ENCODE measurements at places on chromosomes 2 and 18. TPM values are rescaled to one million over a fixed set of nuclear protein-coding genes. Genes with fewer than 3 reads are reported as not detected.

GRCh38 chr18:42392416-42392815 is 437.4 kb downstream of the PIK3C3 start:
- DNase-seq: no peak

- no peak for DNase-seq
These were observed 258.5 kb downstream of the DOK6 start for GRCh38 chr18:69659142-69659651.

GRCh38 chr2:43307046-43307445 is 80.6 kb upstream of the ZFP36L2 start:
- no peak for DNase-seq

Gene HNRNPLL
- total RNA-seq: 32.3 TPM

DNA sequence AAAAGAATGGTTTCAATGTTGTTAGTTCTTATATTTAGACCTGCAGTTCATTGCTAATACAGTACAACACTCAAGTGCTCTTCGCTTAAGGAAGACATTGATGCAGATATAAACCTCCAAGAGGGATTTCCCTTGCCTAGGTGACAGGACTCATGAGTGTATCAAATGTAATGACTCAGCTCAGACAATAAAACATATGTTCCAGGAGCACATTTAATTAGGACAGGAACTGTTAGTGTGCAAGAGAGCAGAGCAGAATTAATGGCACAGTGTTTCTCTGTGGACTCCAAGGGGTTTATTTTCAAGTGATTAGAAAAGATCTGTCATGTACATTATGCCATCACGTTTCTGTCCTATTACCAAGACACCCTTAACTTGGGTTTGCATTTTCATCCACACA is 375.0 kb downstream of the LRRTM4 start:
- no peak for DNase-seq

Gene RNF152
- 20.5 TPM for total RNA-seq

Gene SOWAHC
- total RNA-seq: 16.3 TPM

GRCh38 chr2:69559442-69560146 is 83.9 kb downstream of the AAK1 start:
- no peak for DNase-seq

Gene MAP3K19
- total RNA-seq: not detected

GRCh38 chr2:26482211-26483026 is 4.5 kb upstream of the OTOF start:
- DNase-seq: no peak

DNA sequence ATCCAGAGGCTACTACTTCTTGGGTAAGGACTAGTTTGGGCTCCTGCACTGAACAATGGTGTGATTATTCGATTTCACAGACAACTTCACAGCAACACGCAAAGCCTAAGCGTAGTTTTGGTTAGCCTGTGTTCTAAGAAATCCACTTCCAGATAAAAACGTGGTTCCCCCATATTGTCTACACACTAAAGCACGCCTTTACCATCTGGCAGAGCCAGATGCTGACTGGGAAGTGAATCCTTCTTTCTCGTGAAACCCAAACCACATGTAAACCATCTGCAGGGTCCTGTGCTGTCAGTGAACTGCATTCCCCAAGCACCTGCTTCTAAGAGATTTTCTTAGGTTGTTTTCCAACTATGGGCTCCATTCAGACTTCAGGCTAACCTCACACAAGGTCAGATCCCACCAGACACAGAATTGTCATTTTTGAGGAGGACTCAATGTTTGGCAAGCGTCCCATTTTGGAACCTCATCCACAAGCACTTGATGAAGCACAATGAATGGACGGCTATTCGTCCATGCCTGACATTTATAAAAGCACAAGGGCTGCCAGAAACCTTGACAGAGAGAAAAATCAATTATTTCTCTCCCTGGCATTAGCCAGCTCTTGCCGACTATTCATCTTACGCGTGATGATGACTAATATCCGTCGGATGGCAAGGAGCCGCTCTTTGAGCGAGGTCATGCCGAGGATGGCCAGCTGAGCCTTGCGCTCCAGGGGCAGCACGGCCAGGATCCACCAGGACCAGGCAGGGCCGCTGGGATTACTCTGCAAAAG is 38.4 kb downstream of the LONRF2 start:
- no peak for DNase-seq

DNA sequence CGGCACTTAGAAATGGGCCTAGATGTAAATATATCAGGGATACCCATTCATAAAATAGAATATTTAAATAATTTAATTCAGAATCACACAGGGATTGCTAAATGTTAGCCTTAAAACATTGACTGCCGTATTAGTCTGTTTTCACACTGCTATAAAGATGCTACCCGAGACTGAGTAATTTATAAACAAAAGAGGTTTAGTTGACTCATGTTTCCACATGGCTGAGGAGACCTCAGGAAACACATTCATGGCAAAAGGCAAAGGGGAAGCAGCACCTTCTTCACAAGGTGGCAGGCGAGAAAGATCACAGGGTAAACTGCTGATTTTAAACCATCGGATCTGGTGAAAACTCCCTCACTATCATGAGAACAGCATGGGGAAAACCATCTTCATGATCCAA is 223.6 kb upstream of the GULP1 start:
- DNase-seq: no peak

GRCh38 chr18:25875551-25876240 is 214.7 kb downstream of the SS18 start:
- DNase-seq: no peak

- no peak for DNase-seq
These were observed 69.0 kb upstream of the ASAP2 start for GRCh38 chr2:9137379-9138150.

Gene GKN2
- not detected for total RNA-seq

DNA sequence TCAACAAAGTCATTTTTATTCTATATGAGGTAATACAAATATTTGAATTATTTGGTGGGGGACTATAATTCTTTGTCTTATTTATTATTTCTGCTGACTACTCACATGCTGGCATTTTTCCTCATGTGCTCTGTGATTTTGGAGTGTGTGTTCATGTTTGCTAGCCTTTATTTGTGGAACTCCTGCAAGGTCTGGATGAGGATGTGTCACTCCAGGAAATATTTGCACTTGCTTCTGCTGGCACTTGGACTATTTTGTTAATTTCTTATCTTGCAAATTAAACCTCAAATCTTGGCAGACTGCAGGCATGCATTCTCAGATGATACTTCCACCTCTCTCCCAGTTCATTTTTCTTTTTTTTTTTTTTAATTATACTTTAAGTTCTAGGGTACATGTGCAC is 34.1 kb downstream of the POLI start:
- no peak for DNase-seq

DNA sequence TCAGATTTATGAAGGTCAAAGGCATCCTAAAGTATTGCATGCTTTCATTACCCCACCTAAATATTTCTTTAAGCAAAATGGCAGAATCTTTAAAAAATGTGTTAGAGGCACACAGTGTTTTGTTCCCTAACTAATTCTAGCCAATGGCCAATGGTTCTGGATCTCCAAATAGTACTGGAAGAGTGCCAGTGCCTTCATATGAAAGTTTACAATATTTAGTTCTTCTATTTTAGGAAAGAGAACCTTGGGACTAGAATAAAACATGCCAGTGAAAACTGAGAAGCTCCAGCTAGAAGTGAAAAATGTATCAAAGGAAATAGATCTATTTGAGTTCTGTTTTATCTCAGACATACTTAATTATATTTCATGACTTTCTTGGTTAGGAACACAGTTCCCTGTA is 37.1 kb downstream of the TACR1 start:
- no peak for DNase-seq

DNA sequence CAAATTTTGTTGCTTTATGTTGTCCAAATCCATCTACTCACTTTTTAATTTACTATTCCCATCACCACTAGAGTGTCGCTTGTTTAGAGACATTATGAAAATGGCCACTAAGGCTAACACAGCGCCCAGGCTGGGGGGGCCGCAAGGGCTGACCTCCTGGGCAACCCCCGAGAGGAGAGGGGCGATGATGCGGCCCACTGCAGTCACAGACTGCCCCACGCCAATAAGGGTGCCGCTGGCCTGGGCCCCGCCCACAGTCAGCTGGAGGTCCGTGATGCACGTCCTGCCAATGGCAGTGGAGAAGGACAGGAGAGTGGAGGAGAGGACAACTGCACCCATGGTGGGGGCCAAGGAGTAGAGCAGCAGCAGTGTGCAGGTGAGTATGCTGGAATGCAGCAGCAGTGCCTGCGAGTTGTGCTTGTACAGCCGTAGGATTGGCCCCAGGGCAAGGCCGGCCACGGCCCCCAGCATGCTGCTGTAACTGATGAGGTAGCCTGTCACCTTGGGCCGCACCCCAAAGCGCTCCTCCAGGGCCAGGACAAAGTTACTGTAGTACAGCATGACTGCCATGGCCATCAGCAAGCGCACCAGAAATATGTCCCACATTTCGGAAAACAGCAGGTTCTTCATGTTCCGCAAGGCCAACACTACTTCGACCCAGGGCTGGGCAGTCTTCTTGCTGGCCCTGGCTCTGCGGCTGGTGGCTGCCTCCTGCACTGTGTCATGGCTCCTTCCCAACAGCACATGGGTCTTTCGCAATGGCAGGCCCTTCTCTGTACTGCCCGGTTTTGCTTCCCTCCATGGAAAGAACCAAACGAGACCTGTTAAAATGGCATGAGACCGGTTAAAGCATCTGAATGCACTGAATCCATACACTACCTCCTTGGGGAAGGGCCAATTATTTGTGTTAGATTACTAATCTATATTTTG is 43.2 kb upstream of the TMEM182 start:
- no peak for DNase-seq

GRCh38 chr2:238220892-238221521 is 17.5 kb upstream of the ILKAP start:
- DNase-seq: no peak

DNA sequence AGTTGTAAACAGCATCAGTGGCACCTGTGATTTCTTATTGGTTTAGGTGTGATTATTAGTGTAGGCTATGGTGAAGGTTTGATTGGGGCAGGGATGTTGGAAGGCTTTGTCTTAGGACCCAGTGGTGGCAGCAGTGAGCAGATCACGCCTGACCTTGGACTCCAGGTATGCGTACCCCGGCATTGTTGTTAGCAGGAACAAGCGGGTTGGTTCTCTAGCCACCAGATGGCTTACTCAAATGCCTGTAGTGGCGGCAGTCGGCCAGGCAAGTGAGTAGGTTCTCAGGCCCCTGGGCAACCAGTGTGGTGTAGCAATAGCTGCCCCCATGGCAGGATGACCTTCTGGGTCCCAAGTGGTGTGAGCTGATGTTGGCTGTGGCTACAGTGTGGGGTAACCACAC is 558.3 kb downstream of the KCNJ3 start:
- no peak for DNase-seq

Gene MARCHF7
- 88.3 TPM for total RNA-seq

DNA sequence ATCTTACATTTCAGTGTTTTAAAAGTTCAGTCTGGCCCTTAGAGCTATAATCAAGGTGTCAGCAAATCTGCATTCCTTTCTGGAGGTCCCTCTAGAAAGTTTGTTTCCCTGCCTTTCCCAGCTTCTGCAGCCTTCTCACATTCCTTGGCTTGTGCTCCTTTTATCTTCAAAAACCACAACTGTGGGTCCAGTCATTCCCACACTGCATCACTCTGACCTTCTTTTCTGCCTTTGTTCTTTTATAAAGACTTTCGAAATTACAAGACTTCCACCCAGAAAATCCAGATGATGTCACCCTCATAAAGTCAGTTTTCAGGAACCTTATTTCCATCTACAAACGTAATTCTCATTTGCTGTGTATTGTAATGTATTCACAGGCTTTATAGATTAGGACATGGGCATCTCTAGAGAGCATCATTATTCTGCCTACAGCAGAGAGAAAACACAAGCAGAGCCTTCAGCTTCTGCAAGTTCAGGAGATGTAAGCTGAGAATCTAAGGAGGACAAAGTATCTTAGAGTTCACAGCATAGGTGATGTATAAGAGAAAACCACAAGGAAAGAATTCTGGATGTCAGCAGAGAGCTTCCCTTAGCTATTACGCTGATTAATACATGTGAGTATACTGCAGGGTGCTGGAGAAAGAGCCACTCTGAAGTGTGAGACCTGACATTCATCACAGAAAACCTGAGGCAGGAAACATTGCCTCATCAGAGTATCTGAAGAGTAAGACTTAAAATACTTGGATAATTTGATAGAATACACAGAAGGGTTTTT is 1100.2 kb downstream of the CBLN2 start:
- DNase-seq: no peak

DNA sequence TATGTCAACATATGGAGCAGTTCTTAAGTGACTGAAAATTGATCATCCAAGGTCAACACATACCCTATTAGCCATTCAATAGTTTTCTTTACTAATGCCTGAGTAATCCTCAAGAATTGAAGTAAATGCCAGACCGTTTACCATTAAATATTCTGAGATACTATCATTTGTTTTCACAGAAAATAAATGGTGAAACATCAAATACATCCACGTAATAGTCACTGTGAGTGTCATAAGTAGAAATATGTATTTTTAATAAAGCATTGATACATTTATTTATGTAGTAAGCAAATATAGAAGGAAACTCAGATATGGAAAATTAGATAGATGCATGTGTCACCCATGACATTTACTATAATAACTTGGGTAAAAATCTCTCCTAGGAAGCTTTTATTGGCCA is 927.8 kb upstream of the NRXN1 start:
- DNase-seq: no peak

Gene CYP27C1
- total RNA-seq: 0.24 TPM

DNA sequence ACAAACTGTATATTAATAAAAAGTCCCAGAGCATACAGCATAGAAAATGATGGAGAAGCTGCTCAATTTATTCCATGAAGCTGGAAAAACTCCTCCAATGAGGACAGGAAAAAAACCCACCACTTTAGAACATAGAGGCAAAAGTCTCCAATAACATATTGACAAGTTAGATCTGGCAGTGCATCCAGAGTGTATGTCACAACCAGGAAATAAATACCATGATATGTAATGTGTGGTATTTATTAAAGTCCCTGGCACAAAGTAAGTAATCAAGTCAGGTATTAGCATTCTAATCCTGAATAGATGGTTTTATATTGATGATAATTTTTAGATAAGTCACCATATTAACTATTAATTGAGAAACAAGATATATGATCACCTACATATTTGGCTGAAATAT is 427.3 kb upstream of the HS6ST1 start:
- no peak for DNase-seq

DNA sequence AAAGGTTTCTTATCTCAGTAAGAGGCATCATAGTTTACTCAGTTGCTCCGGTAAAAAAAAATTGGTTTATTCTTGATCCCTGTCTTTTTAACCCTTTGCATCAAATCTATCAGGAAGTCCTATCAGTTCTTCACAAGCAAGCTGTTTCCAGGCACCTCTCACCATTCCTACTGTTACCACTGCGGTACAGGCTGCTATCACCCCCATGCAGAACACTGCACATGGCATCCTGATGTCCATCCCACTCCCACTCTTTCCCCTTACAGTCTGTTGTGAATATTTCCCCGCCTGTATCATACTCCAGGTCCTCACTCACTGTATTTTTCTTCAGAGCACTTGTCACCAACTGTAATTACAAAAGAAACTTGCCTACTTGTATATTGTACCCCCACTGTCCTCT is 5.3 kb upstream of the CNRIP1 start:
- DNase-seq: no peak

Gene IL1RL1
- total RNA-seq: 307 TPM

Gene NEU4
- total RNA-seq: 1.5 TPM

DNA sequence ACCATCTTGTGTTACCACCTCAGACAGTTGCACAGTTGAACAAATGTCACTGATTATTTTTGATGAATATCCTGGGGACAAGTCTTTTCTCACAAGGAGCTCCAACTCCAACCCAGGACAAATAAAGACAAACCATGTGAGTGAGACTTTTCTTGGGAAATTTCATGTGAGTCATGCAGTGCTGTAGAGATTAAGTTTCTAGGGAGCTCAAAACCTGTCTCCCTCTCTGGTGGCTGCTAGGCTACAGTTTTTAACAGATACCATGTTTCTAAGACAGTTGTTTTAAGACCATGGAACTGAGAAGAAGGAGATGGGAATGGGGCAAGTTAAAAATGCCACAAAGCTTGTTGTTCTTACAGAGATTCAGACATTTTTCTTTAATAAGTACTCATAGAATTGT is 255.5 kb downstream of the RIT2 start:
- no peak for DNase-seq
